ENCODE measurements at places on chromosomes 7 and 10.

GRCh38 chr10:63133821-63134557 lies 861 bp downstream of the NRBF2 start:
- DNase-seq, result no peak

- DNase-seq, result no peak
These were observed 16.3 kb upstream of the BAMBI start for GRCh38 chr10:28661035-28661434.

DNA sequence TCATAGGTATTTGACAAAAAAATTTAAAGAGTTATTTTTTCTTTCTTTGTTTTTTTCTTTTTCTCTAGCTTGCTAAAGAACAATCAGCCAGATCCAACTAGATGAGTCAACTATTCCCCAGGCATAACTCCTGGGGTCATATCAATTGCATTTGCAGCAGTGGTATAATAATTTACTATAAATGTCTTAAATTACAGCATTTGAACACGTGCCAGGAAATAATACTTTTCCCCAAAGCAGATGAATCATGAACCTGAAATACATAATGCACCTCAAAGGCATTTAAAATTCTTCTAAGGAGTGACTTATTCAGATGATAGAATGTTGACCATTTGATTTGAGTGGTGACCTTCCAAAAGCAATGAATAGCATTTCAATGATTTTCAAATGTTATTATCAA lies 190.1 kb downstream of the LRRTM3 start:
- DNase-seq, result no peak

DNA sequence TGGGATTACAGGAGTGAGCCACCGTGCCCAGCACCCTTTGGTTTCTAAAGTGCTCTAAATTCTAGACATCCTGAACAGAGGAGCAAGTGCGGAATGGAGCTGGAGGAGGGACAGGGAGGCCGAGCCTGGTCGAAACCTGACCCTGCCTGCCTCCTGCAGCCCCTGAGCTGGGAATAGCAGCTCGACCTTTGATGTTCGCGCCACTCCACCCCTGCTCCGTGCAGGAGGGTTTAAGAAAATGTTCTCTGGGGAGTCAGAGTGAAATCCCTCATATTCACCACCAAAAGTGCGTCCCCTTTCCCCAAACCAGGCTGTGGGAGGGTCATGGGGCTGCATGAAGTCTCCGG lies 1.8 kb downstream of the PGAM2 start:
- DNase-seq, result no peak

DNA sequence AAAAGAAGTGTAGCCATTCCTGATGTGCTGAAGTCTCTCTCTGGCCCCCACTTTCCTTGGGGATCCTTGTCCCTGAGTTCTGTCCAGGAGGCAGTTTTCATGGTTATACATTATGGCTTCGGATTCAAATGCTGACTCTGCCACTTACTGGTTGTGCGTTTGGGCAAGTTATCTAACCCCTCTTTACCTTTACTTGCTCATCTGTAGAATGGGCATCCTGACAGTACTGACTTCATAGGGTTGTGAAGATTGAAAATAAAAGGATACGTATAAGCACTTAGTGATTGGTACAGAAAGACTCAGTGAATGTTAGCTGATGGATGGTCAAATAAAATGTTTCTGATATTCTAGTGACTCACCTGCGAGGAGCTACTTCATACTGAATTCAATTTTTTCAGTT lies 65.1 kb downstream of the TACR2 start:
- DNase-seq, result no peak

Data from CD8-positive, alpha-beta T cell (primary cell).